ENCODE measurements at places on chromosomes 3 and 15.

GRCh38 chr15:68791431-68792283, 29.0 kb downstream of the ANP32A start:
- peak; percentile 41 for DNase-seq

- no peak for DNase-seq
These were observed 3.0 kb upstream of the SPG11 start for GRCh38 chr15:44666210-44667038.

DNA sequence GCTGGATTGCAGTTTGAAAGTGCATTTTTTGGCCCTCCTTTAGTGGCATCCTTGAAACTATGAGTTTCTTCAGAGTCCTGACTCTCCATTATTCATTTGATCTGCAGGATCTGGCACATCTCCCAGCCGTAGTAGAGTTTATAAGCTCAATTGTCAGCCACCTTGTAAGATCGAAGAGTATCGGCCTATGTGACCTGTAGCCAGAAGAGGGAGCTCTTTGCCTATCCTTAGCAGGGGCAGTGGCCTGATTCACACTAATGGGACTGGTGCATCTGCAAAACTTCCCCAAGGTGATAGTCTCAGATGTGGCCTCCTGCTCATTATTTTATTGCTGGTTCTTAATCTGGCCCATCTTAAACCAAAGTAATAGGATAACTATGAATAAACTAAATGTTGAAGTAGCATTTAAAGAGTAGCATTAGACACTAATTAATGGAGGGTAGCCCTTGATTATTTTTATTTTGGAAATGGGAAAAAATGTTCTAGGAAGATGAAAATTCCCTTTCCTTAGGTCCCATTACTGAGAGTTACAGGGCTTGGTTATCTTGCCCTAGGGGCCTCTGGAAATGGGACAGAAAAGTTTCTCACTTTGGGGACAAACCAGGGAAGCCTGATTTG, 21.2 kb downstream of the GCSAM start:
- DNase-seq = peak; percentile 62

DNA sequence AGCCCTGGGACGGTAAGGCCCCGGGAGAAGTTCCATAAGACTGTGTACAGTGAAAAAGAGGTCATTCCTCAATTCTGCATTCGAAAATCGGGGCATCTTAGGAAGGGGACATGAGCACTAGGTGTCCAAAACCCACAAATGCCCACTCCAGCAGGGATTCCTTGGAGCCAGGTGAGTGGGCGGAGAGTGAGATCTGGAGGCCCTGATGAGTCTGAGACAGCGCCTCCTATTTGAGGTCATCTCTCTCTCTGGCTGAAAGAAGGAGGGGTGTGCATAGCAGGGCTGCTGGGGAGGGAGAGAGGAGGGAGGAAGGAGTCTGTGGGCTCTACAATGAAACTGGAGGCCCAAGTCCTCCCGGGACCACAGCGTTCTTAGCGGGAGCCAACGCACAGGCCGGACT, 38.1 kb upstream of the LACTB start:
- no peak for DNase-seq

- peak; percentile 41 for DNase-seq
These were observed 471.9 kb upstream of the FRG2C start for GRCh38 chr3:75192146-75192616.

DNA sequence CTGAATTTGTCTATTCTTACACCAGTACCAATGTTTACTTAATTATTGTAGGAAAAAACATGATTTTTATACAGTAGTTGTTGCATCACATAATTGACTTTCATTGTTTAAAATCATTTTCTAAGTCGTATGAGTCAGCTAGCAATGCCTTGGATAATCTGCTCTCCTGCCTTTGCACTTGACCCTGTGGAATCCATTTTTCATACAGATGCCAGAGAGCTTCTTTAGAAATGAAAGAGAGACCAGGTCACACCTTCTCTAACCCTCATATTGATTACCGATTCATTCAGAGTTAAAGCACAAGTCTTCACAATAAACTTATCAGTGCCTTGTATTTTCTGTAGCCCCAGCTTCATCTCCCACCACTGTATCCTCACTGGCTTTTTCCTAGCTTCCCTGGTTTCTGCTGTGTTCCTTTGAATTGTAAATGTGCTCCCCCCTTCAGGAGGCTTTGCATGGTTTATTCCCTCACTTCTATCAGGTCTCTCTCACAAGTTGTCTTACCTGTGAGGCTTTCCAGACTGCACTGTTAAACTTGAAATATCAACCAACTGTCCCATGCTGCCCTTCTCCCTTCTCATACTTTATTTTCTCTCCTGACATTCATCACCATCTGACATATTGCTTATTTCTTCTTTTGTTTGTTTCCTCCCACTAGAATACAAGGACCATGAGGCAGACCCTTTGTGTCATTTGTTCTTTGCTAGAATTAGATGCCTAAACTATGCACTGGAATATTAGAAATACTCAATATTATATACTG, 662.0 kb upstream of the GBE1 start:
- no peak for DNase-seq

DNA sequence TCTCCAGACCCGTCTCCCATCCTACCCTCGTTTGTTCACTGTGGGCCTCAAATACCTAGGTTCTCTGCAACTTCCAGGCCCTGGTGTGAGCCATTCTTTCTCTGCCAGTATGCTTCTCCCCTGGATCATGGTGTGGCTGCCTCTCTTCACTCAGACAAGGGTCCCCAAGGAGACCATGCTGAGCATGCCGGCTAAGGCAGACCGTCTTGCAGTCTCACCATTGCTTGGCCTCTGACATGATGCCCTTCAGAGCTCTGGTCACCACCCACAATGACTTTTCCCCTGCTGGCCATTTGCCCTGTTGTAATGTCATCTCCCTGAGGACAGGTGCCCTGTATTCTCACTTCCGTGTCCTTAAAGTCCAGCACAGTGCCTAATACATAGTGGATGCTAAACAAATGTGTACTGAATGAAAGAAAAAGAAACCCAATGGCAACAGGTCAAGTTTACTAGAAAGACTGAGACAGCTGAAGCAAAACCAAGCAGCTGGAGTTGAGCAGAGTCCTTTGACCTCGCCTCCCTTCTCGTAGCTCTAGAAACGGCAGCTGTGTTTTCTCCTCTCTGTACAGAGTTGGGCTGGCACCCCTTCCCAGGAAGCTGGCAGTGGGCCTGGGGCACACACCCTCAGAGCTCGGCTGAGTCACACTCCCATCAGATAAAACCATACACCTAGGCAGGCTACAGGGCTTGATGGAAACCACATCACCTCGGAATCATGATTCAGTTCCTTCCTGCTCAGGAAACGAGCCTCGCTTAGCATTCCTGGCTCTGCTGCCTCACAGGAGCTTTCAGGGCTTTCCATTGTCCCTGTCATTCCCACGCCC, 8.6 kb downstream of the TLR9 start:
- DNase-seq = peak; percentile 56

- DNase-seq = no peak
These were observed 50.0 kb downstream of the DNAJB8 start for GRCh38 chr3:128416578-128417211.

GRCh38 chr3:105798381-105798934, 70.4 kb downstream of the CBLB start:
- no peak for DNase-seq

- no peak for DNase-seq
These were observed 117.4 kb downstream of the TIGIT start for GRCh38 chr3:114411190-114411668.

DNA sequence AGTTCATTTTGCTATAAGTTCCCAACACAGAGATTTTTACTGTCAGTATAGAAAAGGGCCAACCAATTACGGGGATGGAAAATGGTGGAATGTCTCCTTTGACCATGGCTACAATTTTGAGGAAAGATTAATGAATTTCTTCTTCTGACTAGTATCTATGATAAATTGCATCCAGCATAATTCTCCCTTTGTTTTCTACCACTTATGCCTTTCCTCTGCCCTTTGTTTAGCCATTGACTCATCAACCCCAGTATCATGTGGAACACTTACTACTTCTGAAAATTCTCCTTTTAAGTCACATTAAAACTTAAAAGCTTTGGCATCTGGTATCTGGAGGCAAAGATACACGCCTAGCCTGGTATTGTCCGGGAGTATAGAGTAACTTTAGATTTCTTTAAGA, 92.9 kb upstream of the CADPS start:
- DNase-seq = no peak

DNA sequence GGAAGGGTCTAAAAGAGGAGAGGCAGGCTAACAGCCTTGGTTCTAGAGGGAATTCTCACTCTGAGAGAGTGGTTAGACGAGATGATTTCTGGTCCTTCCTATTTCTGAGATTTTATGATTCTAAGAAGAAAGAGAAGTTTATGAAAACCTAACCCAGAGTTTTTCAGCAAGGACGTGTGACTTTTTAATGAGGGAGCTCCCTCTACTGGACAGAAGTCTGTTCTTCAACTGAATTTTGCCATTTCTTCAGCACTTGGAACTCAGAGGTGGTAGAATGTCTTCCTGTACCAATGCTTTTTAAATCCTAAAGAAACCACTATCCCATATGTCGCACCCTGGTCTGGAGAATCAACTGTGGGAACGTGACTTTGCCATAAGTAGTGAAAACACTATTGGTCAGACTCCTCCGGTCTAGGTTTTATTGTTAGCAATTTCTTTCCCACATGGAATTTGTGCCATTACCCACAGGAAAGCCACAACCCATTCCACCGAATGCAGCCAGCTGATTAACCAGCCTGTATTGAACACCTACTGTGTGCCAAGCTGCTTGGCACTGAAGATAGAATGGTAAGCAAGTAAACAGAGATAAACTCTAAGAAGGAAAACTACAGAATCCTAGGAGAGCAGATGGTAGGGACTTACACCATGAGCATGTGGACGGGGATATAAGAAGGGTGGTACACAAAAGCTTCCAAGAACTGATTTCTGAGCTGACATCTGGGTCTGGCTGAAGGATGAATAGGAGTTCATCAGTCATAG, 199.5 kb upstream of the LMCD1 start:
- no peak for DNase-seq

DNA sequence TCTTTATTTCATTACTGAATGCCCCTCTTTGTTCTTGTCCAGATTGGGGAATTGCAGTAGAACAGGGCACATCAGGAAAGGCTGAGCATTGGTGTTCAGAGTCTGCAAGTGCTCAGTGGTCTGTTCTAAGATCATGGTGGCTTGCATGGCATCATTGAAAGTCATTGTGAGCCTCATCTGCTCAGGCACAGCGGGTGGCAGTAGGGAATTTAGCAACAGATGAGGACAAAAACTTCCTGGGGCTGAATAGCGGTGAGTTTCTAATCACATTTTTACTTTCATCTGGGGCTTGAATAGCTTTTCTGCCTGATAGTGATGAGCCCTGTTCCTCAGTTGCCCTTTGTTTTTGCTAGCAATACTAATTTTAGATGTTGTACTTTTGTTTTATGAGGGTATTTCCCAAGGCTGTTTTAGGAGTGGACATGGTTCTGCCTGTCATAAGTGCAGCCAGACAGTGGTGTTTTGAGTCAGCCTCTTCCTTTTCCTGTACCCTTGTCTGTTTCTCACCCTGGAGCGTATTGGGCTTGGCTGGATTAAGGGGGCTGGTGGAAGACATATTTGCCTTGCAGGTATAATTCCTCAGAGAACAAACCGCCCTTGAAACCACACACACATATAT, 127.2 kb upstream of the IL12A start:
- no peak for DNase-seq

- DNase-seq = no peak
These were observed 66.7 kb downstream of the MYLK start for GRCh38 chr3:123817413-123817812.

- DNase-seq = no peak
These were observed 28.8 kb downstream of the DCP1A start for GRCh38 chr3:53318522-53318921.

- DNase-seq = no peak
These were observed 23.2 kb downstream of the SENP8 start for GRCh38 chr15:72141171-72142084.

DNA sequence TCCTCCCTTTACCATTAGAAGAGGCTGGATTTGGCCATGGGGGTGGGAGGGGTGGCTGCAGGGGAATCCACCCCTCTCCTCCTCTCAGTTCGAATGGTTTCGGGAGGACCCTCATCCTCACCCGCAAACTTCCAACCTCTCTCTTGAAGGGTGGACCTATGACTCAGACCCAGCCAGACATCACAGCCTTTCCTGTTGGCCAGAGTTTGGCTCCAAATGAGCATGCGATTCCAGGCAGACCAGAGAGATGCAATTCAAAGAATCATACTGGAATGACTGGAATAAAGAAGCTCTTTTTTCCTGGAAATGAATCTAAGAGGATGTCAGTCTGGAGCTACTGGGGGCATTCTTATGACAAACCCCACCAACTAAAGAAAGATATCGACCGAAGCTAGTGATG, 516.7 kb upstream of the MDFIC2 start:
- no peak for DNase-seq

- no peak for DNase-seq
These were observed 22.7 kb downstream of the ACAA1 start for GRCh38 chr3:38114052-38114874.

DNA sequence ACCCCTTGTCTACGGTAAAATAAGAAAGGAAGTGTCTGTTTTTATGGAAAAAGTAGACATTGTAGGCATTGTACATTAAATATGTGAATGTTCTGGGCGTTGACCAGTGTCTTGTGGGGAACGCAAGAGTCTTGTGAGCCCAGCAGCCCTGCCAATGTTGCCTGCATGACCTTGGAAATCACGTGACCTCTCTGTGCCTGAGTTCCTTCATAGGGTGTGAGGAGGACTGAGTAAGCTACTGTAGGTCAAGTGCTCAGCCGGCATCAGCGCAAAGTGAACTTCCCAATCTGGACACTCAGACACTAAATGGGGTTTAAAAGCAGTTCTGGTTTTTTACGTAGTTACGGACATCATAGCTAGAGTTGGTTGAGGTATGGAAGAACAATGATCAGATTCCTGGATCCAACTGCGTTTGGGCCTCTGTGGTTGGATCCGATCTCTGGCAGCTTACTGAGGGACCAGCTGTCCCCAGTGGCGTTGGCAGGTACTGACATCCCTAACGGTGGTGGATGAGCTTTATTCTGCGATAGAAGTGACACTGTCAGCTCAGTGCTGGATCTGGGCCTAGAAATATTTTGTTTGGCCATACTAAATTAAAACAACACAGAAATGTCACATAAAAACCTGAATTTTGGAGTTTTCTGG, 63.8 kb downstream of the SPSB4 start:
- no peak for DNase-seq
